ENCODE measurements at places on chromosomes 3 and 15.

- peaks cover 19% of the 10 kb centered on the region for H3K27me3 ChIP-seq
- no peak overlapping the region for H3K4me3 ChIP-seq
- no peaks in the 10 kb centered on the region for H3K36me3 ChIP-seq
- H3K27ac ChIP-seq = no peak overlapping the region
These were observed 10.5 kb upstream of the SH3GL3 start for GRCh38 chr15:83436513-83437158.

- ATAC-seq = no peak
- no peaks in the 10 kb centered on the region for H3K36me3 ChIP-seq
- no peak overlapping the region for H3K27ac ChIP-seq
These were observed 168.6 kb downstream of the SEMA6D start for GRCh38 chr15:47885920-47886319.

DNA sequence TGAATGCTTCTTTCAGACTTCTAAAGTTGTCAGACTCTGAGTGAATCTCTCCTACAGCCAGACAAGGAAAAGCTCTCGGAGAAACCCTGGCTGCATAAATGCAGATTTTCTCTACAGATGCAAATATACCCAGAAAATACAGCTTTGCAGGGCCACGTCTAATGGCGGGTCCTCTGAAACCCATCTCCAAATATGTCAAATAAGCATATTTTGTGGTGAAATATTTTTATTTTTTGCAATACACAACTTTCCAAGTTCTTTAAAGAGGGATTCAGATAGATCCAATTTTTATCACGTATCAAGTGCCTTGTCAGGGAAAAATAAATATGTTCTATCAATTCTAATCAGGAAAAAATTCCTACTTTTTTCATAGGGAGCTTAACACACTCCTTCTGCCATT lies 229.4 kb downstream of the SI start:
- no peaks in the 10 kb centered on the region for H3K4me1 ChIP-seq
- no peak overlapping the region for H3K27ac ChIP-seq
- H3K27me3 ChIP-seq = no peaks in the 10 kb centered on the region
- no peak for ATAC-seq

- H3K27ac ChIP-seq = peak overlapping the region; percentile 70
- peak; percentile 51 for ATAC-seq
- peaks cover 61% of the 10 kb centered on the region for H3K4me1 ChIP-seq
- no peaks in the 10 kb centered on the region for H3K27me3 ChIP-seq
- H3K4me3 ChIP-seq = no peak overlapping the region
These were observed 459.4 kb upstream of the TPRG1 start for GRCh38 chr3:188712248-188712924.

All from gastroesophageal sphincter (tissue), 4 donors.